Renal cortical epithelial cell (primary cell): ENCODE measurements at places on chromosomes 3 and 15.

DNA sequence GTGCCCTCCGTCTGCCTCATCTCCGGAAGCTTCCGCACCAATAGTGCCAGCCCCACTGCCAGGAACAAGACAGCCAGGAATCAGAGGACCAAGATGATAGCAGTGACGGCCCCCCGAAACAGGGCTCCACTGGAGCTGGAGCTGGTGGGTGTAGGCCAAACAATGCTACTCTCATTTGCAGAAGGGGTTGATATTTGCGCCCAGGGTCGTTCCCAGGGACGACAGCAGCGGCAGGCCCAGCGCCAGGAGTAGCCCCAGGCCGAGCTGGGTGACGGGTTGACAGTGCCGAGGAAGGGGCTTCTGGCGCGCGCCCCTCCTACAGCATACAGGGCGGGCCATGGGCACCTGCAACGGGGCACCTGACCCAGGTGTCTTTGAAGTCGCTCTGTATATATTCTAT is 301.4 kb downstream of the CNTN6 start:
- DNase-seq: no peak

DNA sequence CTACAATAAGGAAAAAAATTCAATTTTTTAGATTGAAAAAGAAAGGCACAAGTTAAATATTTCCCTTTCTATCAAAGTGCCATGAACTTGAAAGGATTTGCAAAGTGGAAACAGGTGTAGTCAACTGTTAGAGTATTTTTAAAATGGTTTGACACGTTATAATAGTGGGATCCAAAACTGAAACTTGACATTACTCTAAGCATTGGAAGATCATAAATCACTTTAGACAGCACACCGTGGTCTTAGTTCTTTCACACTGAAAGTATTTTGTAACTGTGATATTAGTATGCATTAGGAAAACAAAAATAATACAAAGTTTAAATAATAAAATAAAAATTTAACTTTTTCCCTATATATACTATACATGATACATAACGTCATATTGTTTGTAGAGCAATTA is 933.1 kb downstream of the EPHA3 start:
- DNase-seq: no peak

- DNase-seq: no peak
Observed at GRCh38 chr3:70981231-70981880, 602.2 kb downstream of the FOXP1 start.

DNA sequence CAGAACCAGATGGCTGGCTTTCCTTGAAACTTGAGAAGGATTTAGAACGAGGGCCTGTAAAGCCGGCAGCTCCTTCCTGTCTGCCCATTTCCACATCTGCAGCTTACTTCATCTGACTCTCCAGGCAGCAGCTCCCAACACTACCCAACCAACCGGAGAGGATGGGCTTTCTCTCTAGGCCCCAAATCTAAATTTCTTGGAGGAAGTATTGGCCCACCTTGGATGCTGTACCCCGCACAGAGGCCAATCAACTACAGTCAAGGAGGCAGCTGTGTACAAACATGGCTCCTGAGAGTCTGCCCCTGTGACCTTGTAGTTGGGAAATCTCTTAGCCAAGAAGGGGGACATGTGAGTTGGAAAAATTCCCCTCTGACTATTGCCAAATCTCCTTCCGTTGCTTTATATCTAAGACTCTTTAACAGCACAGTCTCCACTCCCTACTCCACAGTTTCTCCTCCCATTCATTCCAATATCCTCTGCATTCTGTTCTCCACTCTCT is 8.0 kb upstream of the ACAP2 start:
- DNase-seq: peak; percentile 68

DNA sequence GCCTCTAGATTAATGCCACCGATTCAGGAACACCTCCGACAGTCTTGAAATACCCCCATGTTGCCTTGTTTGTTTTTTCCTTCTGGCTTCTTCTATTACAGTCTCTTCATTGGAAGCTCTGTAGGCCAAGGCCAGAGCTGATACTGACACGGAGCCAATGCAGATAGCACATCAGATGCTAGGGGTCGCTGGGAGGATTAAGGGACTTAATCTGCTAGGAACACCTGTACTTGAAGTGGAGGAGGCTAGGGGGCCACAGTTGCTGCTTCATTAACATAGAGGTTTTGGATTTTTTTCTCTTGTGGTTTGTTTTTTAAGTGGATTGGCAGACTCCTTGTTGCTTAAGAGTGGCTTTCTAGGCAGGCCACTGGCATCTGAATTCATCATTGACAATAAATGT is 49.6 kb downstream of the PARP14 start:
- no peak for DNase-seq

DNA sequence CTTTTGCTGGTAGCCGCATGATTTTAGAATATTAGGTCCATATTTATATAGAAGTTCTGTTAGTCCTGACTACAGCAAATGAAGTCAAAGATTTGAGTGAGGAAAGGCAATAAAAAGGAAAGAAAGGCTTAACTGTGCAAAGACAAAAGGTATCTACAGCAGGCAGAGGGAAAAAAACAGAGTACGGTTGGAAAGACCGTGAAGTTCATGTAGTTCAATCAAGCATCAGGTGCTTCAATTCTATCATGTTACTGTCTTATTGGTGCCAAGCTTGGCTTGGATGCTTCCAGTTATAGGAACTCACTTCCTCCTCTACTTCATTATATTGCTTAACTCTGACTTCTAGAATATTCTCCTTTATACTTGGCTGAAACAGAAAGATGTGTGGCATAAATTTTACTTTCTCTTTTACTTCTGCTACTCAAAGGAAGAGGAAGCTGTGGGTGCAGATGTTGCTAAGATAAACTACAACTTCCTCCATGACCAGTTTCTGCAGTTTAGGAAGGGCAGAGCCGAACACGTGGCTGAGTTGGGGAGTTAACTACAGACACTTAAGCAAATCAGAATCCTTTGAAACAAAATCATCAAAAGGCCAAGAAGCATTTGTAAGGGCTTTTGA is 72.6 kb upstream of the ZBED2 start:
- peak; percentile 44 for DNase-seq

GRCh38 chr3:65851827-65852226 is 186.9 kb downstream of the MAGI1 start:
- DNase-seq: no peak

- no peak for DNase-seq
Observed at GRCh38 chr15:77195586-77195985, 124.7 kb upstream of the TSPAN3 start.

- no peak for DNase-seq
Observed at GRCh38 chr15:30917013-30917412, 13.3 kb downstream of the FAN1 start.

DNA sequence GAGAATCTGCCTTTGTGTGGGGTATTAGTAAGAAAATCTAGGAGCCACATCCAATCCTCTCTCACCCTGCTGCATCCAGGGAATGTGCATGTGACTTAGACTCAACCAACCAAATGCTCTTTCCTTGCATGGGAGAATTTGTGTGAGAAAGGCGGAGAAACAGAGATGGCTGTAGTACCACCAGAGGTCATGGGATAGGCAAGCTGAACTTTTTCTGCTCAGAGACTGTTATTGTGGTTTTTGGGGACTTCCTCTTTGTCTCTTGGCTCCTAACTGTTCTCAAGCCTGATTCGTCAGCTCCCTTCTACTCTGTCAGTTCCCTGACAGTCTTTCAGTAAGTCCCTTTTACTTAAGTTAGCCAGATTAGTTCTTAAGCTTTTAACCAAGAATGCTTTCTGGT is 2.6 kb upstream of the ZSCAN2 start:
- peak; percentile 43 for DNase-seq

DNA sequence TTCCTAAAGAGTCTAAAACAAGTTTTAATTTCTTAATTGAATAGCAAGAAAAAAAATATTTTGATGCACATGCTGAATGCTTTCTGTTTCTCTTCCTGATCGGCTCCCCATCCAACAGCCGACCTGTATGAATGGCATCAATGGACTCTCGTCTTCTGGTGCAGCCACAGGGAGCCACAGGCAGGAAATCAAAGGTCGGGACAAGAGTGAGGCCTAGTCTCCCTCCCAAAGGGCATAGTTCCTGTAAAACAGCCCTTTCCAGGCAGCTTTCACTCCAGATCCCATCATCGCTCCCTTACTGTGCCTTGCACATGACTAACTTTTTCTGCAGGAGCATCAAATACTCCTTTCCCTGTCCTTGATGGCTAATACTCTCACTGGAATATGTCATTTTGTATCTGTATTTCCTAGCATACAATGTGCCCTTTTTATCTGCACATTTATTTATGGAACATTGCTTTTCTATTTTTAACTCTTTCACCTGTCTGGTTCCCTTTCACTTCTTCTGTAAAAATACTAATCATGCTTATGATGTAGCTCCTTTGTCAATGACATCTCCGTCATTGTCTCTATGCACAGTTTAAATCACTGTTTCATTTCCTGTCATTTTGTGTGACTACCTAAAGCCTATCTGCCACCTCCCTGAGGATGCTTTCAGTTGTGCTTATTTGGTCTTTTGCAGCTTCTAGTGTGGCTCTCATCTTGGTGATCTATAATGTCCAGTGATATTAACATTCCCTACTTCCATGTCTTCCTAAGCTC is 326.2 kb downstream of the CTNNB1 start:
- DNase-seq: no peak

DNA sequence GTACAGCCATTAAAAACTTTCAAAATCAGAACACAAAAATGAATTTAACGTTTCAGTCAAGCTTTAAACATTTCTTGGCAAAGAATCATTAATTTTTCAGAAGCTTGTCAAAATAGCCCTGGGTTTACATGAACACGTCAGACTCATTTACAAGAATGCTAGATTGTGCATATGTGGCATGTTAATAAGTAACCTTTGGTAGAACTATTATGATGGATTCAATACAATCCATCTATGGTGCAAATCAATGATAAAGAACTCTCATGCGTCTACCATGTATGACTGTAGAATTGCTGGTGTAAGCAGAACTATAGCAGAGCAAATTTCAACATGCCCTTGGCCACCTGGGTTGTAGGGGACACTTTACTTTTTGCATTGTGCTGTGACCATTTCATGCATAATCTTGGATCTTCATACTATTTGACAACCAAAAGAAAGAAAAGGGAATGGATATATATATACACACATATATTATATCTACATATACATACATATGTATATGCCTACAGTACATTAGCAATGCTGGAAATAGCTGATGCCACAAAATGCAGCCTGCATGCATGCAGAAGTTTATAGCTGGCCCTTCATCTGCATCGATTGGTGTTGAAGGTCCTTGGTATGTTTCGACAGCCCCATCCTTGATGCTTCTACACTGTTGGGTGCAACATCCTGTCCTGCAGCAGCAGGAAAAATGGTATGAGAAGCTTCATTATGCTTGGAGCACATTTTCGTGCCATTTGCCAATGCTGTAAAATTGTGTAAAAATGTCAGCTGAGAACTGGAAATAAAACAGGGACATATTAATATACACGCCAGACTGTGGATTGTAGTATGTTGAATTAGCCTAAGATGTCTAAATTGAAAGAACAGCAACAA is 189.0 kb downstream of the MBNL1 start:
- DNase-seq: no peak

- DNase-seq: no peak
Observed at GRCh38 chr15:65626856-65627255, 5.1 kb downstream of the SLC24A1 start.

- DNase-seq: peak; percentile 97
Observed at GRCh38 chr15:68352401-68353062, 75.0 kb downstream of the FEM1B start.
